ENCODE measurements at places on chromosomes 3 and 15.

DNA sequence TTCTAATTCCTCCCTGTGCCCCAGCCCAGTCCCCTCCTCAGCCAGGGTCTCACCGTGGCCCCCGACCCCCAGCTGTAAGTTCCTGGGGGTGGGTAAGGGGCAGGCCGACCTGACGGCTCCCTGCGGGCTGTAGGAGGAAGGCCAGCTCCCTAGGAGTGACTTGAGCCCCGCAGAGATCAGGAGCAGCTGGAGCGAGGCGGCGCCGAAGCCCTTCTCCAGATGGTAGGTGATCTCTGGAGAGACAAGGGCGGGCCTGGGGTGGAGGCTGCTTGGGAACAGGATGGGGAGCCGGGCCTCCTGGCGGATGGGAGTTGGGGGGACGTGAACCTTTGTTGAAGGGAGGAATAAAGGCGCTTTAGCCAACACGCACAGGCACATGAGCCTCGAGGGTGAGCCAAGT is 4.2 kb downstream of the SLC28A1 start:
- no peak for DNase-seq

DNA sequence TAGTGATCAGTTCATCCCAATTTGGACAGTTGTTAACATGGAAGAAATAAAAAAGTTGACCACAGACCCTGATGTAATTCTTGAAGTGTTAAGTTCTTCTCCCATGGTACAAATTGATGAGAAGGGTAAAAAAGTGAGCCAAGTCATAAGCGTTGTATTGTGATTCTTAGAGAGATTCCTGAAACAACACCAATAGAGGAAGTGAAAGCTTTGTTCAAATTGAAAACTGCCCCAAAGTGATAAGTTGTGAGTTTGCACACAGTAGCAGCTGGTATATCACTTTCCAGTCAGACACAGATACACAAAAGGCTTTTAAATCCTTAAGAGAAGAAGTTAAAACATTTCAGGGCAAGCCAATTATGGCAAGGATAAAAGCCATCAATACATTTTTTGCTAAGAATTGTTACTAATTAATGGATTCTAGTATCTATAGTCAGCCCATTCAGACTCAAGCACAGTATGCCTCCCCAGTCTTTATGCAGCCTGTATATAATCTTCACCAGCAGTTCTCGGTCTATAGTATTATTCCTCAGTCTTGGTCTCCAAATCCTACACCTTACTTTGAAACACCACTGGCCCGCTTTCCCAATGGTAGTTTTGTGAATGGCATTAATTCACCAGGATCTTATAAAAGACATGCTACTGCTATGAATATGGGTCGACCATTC is 38.2 kb downstream of the CDIN1 start:
- no peak for DNase-seq

- no peak for DNase-seq
Measured at GRCh38 chr3:9023226-9023590, 59.9 kb upstream of the RAD18 start.

GRCh38 chr3:168341956-168342936 is 246.5 kb upstream of the GOLIM4 start:
- no peak for DNase-seq

DNA sequence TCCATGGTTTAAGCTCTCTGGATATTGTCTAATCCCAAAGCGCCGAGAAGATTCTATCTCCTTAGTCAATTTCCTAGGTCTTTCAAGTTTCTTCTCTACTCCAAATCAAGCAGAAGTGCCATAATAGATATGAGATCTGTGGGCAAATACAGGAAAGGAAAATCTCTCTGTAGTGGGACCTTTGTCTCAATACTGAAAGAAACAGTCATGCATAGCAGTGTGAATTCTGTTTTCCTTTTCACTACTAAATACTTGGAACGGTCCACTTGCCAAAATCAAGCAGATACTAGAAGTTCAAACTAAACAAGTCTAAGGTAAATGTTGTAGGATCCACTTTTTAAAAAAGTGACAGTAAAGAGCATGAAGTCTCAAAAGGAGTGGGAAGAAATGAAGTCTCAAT is 236.6 kb downstream of the ZMAT3 start:
- no peak for DNase-seq

- no peak for DNase-seq
Measured at GRCh38 chr15:51484781-51485180, 137.8 kb downstream of the DMXL2 start.

- DNase-seq, result no peak
Measured at GRCh38 chr15:66832664-66833063, 130.6 kb downstream of the SMAD6 start.

DNA sequence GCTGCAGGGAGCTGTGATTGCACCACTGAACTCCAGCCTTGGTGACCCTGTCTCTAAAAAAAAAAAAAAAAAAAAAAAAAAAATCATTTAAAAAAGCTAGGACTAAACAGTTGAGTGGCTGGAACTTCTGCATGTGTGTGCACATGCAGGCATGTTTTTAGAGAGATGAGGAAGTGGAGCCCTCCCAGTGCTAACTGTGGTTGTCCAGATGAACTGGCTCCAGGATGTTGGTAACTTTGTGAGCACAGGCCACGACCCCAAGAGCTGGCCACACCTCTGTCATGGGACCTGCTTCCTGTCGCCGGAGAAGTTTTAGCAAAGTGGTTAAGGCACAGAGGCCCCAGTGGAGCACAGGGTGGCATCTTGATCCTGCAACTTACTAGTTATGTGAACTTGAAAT is 27.0 kb downstream of the CHCHD6 start:
- DNase-seq, result no peak

DNA sequence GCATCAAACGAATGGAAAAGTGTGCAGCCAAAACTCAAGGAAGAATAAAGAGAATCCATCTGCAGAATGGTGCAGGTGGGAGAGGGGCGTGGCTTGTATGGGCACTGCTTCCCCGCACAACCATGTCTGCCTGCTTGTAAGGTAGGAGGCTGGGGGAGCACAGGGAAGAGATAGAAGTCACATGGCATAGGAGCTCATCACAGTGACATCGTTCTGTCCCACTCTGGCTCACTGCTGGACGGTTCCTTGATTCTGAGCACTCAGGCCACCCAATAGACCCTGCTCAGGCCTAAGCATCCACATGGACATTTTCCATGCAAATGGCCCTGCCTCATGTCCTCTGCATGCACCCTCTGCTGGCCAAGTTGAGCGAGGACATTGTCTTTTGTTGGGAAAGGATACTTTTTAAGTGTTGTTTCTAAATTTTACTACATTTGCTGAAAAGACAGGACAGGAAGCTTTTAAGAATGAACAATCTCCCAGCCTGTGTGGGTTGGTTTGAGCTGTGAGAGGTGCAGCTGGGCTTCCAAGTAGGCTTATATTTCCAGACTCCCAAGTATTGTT is 3.1 kb downstream of the MYLK start:
- no peak for DNase-seq

DNA sequence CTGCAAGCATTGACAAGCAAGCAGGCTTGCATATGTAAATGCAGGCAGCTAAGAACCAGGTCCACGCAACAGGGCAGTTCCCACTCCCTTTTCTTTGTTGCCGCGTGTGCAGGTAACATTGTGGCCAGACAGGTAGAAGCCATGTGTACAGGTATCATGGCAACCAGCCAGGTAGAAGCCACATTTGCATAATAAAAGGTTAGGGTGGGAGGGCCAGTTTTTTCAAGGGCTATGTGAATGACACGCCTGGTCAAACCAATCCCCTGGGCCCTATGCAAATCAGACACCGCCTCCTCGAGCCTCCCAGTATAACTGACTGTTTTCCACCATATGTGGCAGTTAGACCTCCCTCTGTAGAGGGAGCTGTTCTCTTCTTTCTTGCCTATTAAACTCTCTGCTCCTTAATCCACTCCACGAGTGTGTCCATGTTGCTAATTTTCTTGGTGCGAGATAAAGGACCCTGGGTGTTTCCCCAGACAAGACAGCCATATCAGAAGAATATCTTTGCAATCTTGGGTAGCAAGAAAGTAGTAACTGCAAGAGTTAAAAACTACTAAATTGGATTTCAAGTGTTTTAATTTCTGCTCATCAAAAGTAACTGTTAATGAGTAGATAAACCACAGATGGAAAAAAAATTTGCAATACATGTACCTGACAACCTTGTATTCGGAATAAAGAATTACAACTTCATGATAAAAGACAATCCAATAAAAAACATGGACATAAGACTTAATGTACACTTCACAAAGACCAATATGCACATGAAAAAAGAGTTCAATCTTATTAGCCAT is 21.8 kb downstream of the PCOLCE2 start:
- DNase-seq, result no peak

GRCh38 chr15:63623232-63623969 is 26.2 kb downstream of the FBXL22 start:
- DNase-seq, result peak; percentile 59

GRCh38 chr3:17047162-17047561 is 162.4 kb downstream of the PLCL2 start:
- no peak for DNase-seq

DNA sequence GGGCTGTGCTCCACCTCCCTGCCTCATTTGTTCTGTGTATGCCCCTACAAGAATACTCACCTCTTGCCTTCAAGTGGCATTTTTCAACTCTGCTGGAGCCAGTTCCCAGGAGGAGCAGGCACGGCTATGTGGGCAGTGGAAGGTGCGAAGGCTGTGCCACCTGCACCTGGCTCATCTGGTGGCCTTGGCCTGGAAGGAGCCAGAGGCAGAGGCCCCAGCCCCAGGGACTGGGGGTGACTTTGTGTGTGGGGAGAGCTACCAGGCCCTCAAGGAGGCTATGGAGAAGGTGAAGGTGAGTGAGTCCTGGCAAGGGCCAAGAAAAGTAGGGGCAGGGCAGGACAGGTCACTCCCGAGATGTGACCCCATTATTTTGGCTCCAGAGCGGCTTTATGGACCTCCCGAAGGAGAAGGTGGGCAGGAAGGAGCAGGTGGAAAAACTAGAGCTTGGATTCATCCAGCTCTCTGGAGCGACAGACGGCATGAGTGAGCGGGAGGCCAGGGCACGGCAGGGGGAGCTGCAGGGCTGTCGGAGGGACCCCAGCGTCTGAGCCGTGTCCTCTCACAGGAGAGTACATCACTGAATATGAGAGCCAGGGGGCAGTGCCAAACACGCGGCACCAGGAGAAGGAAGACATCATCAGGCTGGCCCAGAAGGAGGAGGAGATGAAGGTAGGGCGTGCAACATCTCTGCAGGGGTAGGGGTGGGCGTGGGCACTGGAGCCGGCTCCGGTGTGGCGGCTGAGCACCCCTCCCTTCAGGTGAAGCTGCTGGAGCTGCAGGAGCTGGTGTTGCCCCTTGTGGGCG is 57.3 kb upstream of the UBE2Q2 start:
- no peak for DNase-seq

- no peak for DNase-seq
Measured at GRCh38 chr15:31271711-31272557, 54.7 kb upstream of the KLF13 start.

DNA sequence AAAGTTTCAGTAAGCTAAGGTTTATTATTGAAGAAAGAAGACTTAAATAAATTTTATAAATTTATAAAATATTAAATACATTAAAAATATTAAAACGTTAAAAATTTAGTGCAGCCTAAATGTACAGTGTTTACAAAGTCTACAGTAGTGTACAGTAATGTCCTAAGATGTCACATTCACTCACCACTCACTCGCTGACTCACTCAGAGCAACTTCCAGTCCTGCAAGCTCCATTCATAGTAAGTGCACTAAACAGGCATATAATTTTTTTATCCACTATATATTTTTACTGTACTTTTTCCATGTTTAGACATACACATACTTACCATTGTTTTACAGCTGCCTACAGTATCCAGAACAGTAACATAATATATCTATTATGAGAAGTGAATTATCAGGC is 51.5 kb downstream of the TJP1 start:
- no peak for DNase-seq

- no peak for DNase-seq
Measured at GRCh38 chr3:195859846-195860411, 48.2 kb upstream of the MUC4 start.

DNA sequence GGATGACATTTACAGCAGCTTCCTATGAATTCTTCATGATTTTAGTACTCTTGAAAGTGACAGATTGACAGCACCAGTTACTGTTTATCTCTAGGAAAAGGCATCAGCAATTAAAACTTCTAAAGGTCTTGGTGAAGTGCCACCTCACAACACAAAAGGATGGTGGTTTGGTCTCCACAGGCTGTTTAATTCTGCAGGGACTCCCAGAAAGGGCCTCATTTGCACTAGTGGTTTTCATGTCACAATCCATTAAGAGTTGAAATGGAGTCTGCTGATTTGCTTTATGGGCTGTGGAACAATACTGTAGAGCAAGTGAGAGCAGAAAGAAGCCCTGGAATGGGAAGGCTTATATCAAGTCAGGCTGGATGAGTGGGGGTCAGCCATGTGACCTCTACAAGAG is 225.3 kb upstream of the KCNMB2 start:
- no peak for DNase-seq

- peak; percentile 87 for DNase-seq
Measured at GRCh38 chr3:35664460-35664919, 25.2 kb downstream of the ARPP21 start.

GRCh38 chr15:55349282-55349681 is 30.3 kb downstream of the PIGB start:
- no peak for DNase-seq
